ENCODE measurements at places on chromosomes 3 and 15.

DNA sequence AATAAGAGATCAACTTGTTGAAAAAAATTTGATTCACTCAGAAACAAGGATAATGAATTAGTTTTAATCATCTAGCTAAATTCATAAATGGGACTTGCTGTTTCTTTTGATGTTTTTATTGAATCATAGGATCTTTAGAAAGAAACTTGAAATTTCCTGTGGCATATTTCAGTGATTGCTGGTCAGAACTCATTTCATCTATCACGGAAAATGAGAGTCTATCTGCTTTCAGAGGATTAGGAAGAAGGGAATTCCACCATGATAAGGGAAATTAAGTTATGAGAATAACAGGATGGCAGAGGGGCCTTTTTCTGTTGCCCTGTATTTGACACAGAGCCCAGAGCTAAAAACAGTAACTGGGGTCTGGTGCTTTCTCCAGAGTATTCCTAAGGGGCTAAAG, 44.9 kb upstream of the CCNL1 start:
- no peak for DNase-seq

DNA sequence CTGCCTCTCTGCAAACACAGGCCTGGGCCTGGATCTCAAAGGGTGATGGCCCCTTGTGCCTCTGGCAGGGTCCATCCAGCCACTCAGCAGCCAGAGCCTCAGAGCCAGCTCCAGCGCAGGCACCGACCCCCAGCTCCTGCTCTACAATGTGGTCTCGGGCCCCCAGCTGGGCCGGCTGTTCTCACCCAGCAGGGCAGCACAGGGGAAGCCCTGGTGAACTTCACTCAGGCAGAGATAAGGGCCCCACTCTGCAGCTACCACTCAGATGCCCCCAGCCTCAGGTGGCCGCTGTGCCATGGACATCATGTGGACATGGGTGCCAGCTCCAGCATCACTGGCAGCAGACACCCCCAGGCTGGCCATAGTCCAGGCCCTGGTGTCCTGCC, 173.1 kb downstream of the TBC1D2B start:
- no peak for DNase-seq

GRCh38 chr15:75786575-75786947, 56.7 kb upstream of the UBE2Q2 start:
- DNase-seq, result no peak

DNA sequence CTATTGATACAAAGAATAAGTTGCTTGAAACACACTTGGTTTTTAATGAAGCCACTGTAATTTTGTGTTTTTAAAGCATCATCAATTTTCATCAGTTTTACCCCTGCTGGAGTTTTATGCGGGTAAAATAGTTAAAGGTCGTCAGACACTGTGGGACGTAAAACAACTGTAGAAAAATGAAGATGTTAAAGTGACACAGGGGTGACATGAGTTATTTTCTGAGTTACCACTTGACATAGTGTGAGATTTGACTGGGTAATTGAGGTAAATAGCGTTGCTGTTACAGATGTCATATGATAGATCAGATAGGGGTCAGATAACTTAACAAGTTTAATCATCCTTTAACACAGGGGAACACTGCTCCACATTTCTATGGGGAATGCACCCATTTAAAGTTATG, 297.6 kb downstream of the CHL1 start:
- no peak for DNase-seq

DNA sequence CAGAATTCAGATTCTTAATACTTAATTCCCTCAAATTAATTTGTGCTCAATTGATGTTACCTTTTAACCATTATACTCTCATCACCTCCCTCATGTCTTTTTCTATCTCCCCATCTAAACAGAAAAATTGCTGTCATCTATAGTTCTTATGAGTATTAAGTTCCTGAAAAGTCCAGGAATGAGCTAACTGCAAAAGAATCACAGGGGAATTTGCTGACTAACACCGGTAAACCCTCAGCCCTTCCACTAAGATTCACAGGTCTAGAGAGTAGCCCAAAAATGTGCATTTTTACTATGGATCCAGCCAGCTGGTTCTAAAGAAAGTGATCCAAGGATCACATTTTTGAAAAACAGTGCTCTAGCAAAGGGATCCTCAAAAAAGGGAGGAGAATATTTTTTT, 67.0 kb downstream of the SETD2 start:
- no peak for DNase-seq

GRCh38 chr3:159082519-159082918, 280.7 kb downstream of the MFSD1 start:
- DNase-seq, result no peak

GRCh38 chr3:48422681-48423080, 7.2 kb downstream of the PLXNB1 start:
- no peak for DNase-seq

- DNase-seq, result no peak
These were observed 7.0 kb downstream of the TM4SF4 start for GRCh38 chr3:149481491-149481890.

- DNase-seq, result no peak
These were observed 131.8 kb downstream of the SMAD6 start for GRCh38 chr15:66833803-66834202.

DNA sequence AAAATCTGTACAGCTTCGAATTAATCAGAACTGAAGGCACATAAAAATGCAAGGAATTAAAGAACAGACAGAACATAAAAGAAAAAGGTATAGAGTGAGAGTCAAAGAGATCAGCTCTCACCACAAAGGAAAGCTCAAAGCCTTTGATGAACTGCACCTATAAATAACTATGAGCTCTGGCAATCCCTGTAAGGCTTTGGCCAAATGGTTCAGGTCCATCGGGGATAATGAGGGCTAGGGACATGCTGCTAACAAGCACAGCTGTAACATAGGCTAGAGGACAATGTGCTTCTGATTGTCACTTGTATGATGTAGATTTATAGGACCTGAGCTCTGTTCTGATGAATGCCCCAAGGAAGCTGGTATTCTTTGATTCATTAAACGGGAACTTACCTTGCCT, 113.9 kb upstream of the MRPL3 start:
- DNase-seq, result no peak

- no peak for DNase-seq
These were observed 95.0 kb downstream of the ANP32A start for GRCh38 chr15:68725736-68726135.

GRCh38 chr15:94097552-94097951, 133.8 kb upstream of the MCTP2 start:
- DNase-seq, result no peak

DNA sequence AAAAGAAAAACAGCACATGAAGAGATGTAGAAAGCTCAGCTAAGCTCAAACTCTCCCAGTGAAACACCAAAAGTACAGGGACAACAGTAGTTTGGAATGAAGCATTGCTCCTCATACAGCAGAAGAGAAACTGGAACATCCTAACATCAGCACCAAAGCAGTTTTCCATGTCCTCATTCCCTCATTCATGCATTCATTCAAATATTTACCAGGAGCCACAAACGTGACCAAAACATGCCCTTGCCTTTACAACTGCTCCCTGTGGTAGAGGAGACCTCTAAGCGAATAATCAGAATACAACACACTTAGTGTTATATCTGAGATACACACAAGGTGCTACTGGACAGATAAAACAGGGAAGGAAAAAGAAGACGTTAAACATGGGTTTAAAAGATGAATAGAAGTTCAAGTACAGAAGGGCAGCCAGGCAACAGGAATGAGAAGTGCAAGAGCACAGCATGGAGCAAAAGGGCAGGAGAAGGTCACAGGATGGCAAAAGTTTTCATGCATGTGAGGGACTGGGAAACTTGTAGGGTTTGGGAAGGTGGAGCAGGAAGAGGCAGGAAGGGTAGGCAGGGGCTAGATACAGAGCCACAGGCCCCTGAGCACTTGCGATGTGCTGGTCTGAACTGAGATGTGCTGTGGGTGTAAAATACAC, 58.5 kb upstream of the LMCD1 start:
- DNase-seq, result no peak

DNA sequence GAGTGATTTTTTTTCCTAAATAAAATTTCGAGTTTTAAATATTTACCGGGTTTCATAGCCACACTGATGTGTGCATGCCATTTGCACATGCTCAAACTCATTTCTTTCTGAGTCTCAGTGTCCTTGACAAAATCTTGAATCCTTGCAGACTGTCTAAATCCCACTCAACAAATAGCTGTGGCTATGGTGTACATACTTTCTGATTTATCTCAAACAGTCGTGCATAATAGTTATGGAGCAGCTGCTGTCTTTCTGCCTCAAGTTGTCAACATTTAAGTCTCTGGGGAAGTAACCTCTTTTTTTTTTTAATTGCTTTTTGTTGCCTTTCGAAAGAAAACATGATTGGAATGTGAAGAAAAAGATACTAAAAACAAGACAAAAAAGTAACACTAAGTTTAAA, 52.8 kb upstream of the UTS2B start:
- no peak for DNase-seq

GRCh38 chr3:88408097-88408496, 258.3 kb downstream of the C3orf38 start:
- DNase-seq, result no peak

- no peak for DNase-seq
These were observed 635.1 kb upstream of the AGTR1 start for GRCh38 chr3:148062590-148062989.

- DNase-seq, result no peak
These were observed 13.0 kb upstream of the APOD start for GRCh38 chr3:195596765-195597171.

DNA sequence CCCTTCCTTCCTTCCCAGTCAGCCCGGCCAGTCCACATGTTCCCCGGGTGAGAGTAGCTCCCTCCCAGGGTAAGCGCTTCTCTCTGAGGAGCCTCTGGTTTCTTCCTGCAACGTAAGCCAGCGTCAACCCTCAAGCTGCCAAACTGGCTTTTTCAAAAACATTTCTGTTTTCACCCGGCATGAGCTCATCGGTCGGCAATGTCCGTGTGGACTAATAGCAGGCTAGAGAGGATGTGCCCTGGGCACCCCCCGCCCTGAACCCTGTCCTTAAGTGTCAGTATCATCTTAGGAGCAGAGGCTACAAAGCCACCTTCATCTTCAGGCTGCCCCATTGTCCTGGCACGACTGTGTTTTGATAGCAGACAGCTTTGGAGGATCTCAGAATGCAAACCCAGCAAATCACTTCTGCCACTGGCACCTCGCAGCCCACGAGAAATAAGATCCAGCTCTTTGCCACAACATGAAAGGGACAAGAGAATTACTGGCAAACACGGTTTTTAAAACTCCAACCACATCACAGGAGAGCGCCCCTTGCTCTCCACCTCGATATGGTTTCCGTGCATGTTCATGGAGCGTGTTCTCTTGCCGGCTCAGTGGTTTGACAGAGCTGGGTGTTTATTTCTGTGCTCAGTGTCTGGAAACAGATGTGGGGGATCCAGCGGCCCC, 9.9 kb downstream of the ALDH1A3 start:
- no peak for DNase-seq

DNA sequence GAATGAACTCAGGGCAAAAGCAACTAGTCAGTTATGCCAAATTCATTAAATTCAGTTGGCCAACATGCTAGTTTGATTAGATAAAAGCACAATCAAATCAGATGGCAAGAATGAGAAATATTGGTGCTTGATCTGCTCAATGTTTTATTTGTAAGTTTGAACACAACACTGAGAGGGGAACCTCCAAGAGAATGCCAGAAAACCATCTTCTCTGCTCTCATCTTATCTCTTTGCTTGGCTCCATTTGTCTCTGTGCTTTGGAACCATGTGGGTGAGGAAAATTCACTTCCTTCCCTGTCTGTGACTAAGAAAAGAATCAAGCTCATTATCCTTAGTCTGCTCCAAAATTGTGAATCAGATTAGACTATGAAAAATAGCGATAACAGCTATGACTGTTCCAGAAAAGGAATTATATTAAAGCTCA, 43.6 kb upstream of the DCBLD2 start:
- no peak for DNase-seq

DNA sequence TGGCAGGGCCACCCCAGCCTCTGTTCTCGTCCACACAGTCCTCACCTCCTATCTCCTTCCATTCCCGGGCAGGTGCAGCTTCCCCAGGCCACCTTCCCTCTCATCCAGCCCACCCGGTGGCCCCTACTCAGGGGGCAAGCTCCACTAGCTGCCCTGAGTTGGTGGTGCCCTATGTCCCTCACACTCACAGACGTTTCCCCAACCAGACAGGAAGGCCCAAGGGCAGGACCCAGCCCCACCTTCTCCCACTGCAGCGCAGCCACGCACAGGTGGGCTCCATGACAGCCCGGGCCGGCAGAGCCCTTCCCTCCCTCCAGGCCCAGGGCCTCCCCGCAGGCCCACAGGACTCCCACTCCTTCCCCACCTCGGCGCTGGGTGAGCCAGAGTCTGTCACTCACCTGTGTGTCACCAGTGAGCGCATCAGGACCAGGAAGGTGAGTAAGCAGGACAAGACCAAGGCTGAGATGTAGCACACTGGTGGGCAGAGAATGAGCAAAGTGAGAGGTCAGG, 11.1 kb downstream of the ISLR start:
- no peak for DNase-seq

DNA sequence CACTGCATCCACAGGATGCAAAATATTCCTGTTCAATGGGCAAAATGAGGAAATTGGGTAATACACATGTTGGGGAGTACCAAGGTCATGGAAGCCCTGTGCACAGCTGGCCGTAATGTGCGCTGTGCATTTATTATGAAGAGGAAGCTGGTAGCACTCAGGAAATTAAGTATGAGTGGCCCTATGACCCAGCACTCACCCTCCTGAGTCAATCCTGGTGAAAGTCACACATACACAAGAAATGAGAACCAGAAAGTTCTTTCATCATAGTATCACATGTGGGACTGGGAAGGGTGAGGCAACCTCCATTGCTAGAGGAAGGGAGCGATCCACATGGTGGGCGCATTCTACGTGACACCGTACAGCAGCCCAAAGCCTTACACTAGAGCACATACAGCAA, 11.4 kb upstream of the PRR20G start:
- no peak for DNase-seq

DNA sequence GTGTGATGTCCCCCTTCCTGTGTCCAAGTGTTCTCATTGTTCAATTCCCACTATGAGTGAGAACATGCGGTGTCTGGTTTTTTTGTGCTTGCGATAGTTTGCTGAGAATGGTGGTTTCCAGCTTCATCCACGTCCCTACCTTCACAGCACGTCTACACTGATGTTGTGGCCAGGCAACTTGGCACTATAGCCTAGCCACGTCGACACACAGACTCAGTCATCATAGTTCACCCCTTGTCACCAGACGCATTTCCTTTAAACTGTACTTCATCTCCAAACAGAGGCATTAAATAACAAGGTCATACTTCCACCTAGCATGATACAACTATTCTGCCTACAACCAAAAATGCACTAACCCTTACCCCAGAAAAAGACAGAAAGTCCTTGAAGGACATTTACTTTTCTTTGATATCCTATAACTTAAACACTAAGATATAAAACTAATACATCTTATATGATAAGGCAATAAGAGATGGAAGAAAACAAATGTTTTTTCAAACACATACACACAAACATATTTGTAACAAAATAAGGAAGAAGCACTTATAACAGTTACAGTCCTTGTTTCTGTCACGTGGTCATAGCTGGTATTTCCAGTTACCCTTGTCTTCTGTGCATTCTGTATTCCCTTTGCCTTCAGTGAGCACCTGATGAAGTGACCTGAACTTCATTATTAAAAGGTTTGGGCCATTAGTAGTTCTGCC, 121.4 kb downstream of the KLF13 start:
- DNase-seq, result no peak

GRCh38 chr3:127615631-127616305, 13.2 kb upstream of the PODXL2 start:
- DNase-seq, result no peak

GRCh38 chr3:122516846-122517360, 2.2 kb upstream of the KPNA1 start:
- DNase-seq, result no peak

Data from esophagus squamous epithelium (tissue), 5 donors.